Cardiac muscle cell (in vitro differentiated cells and primary cell): ENCODE measurements at places on chromosomes 1 and 21.

DNA sequence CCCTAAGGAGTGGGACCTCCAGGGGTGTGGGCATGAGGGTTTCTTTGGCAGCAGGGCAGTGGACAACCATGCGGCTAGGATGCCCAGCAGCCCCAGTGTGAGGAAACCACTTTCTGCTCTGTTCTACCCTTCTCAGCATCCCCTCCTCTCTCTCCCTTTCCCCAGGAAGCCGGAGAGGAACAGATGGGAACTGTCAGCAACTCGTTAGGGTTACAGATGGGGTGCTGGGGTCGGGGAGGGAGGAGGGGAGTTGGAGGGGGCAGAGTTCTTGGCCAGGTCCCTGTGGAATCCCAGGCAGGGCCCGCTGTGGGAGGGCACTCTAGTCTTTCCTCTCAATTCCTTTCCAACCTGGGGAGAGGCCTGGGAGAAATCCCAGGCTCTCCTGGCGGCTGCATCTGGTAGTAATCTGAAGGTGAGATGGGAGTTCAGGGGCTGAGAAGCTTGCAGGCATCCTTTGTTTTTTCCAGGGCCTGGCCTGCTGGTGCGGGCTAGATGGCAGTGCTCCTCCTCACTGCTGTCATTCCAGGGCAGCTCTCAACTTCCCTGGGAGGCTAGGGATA lies 93.9 kb upstream of the CSF3R start:
- DNase-seq, result no peak

GRCh38 chr21:39105836-39106235 lies 77.4 kb downstream of the PSMG1 start:
- DNase-seq, result no peak

GRCh38 chr1:6614019-6614928 lies 743 bp downstream of the PHF13 start:
- DNase-seq, result peak; percentile 43

DNA sequence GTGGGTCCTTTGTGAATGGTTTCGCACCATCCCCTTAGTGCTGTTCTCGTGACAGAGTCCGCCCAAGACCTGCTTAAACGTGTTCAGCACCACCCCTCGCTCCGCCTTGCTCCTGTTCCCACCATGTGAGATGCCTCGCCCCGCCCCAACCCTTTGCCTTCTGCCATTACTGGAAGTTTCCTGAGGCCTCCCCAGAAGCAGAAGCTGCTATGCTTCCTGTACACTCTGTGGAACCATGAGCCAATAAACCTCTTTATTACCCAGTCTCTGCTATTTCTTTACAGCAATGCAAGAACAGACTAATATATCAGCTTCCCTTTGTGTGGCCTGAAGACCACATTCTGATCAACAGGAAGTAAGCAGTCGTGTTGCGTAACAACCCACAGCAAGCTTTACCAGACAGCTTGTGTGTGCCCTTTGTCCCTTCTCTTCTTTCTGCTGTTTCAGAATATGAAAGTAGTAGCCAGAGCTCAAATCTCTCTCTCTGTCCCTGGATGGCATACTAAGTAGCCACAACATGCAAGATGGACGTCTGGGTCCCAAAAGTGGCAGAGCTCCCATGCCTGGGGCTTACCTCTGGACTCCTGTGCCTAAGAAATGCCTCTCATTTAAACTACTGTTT lies 14.1 kb downstream of the HENMT1 start:
- DNase-seq, result peak; percentile 95
